Metanephros (tissue), 2 donors: ENCODE measurements at places on chromosomes 2 and 18. TPM values are rescaled to one million over a fixed set of nuclear protein-coding genes. Genes with fewer than 3 reads are reported as not detected.

The BOLA3 gene
- 19.3 TPM for total RNA-seq

The EPB41L3 gene
- 63.1 TPM for total RNA-seq

The C2orf81 gene
- total RNA-seq, result 3.7 TPM

The PTPRM gene
- total RNA-seq, result 110 TPM

The MC4R gene
- total RNA-seq, result not detected

The DSC2 gene
- total RNA-seq, result 19.8 TPM

The TNS1 gene
- 166 TPM for total RNA-seq

The QPCT gene
- total RNA-seq, result 12.2 TPM

The STPG4 gene
- not detected for total RNA-seq
